ENCODE measurements at places on chromosomes 1 and 21.

DNA sequence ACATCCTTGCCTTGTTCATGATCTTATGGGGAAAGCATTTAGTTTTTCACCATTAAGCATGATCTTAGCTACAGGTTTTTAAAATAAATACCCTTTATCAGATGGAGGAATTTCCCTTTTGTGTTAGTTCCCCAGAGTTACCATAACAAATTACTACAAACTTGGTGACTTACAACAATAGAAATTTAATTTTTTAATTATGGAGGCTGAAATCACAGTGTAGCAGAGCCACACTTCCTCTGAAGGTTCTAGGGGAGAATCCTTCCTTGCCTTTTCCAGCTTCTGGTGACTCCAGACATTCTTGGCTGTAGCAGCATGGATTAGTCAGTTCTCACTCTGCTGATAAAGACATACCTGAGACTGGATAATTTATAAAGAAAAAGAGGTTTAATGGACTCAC is 18.5 kb downstream of the MIGA1 start:
- no peak for DNase-seq

- no peak for DNase-seq
These were observed 14.1 kb upstream of the MYOG start for GRCh38 chr1:203099805-203100515.

DNA sequence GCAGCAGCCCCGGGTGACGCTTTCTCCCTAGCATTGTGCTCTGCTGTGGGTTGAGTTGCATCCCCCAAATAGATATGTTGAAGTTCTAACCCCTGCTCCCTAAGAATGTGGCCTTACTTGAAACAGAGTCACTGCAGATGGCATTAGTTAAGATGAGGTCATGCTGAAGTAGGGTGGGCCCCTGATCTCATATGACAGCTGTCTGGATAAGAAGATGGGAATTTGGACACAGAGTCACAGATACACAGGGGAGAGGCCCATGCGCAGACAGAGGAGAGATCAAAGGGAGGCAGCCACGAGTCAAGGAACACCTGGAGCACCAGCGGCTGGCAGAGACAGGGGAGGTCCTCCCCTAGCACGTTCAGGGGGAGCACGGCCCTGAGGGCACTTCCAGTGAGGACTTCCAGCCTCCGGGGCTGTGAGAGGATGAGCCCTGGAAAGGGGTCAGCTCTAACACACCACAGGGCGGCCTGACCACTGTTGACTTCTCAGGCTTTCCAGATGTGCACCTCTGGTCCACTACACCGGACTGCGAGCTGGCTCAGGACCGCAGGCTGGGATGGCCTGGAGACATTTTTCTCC is 46.4 kb downstream of the ABCG1 start:
- DNase-seq, result no peak

- no peak for DNase-seq
These were observed 183.5 kb downstream of the ZZZ3 start for GRCh38 chr1:77498918-77499317.

DNA sequence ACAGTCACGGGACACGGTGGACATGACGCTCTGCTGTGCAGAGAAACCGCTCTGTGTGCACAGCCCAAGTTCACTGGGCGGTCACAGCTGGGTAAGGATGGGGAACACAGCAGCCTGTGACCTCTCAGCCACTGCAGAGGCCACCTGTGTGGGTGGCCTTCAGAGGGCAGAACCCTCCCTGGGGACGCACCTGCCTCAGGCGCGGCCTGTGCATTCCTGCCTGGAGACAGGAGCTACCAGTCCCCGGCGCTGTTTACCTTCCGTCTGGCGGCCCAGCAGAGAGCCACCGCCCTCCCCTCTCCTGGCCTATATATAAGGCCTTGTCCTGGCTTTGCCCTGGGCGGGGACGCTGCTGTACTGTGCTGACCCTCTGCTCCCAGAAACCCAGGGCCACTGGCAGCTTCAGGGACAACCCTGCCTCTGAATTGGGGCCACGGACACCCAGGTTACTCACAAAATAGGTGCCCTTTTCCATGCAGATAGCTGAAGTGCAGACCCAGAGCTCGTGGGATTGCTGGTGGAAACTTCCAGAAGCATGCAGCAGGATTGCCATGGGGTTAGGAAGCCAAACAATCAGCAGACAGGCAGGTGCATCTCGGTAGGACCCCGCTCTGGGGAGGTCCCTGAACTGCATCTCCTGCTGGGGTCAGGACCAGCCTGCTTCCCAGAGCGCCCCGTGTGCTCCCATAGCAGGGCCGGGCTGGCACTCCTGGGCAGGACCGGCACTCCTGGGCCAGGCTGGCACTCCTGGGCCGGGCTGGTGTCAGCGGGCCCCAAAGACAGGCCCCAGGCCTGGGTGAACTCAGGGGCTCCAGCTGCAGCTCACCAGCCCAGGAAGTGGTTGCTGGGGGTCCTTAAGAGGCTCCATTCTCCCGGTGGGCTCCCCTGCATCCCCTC is 83.6 kb downstream of the SIK1 start:
- DNase-seq, result no peak

GRCh38 chr1:54037476-54037875 is 15.5 kb downstream of the TMEM59 start:
- DNase-seq, result no peak

- DNase-seq, result no peak
These were observed 91.5 kb downstream of the TENT5C start for GRCh38 chr1:117697220-117697781.

GRCh38 chr1:49190138-49190537 is 413.4 kb upstream of the BEND5 start:
- no peak for DNase-seq

GRCh38 chr1:184954232-184954995 is 19.9 kb downstream of the NIBAN1 start:
- DNase-seq, result no peak

GRCh38 chr1:81114191-81114590 is 686.5 kb upstream of the ADGRL2 start:
- DNase-seq, result no peak

All from pons (tissue), 1 donor.